ENCODE measurements at places on chromosomes 13 and 19. TPM values are rescaled to one million over a fixed set of nuclear protein-coding genes. Genes with fewer than 3 reads are reported as not detected.

DNA sequence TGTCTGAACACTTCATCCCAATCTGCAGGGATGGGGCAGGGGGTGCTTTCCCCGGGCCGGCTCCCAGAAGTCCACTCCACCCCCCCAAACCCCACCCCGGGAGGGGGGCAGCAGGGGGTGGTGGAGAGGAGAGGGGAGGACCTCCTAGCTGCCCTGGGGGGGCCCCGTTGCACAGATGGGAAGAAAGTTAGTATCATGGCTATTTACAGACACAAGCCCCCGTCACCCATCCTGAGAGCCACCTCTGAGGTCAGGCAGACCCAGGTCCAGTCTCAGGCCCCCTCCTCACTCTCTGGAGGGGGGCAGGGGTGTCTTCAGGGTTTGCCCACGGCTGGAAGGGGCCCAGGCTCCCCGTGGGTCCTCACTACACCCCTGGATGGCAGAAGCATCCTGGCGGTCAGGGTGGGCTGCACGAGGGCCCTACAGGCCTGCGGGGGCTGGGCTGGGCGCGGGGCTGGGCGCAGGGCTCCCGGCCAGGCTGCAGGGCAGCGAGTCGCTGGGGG lies 5.8 kb upstream of the REXO1 start:
- no peak for DNase-seq

GRCh38 chr19:48190288-48190884 lies 19.9 kb downstream of the ZSWIM9 start:
- no peak for DNase-seq

- no peak for DNase-seq
Observed at GRCh38 chr13:93286047-93286446, 59.4 kb downstream of the GPC6 start.

DNA sequence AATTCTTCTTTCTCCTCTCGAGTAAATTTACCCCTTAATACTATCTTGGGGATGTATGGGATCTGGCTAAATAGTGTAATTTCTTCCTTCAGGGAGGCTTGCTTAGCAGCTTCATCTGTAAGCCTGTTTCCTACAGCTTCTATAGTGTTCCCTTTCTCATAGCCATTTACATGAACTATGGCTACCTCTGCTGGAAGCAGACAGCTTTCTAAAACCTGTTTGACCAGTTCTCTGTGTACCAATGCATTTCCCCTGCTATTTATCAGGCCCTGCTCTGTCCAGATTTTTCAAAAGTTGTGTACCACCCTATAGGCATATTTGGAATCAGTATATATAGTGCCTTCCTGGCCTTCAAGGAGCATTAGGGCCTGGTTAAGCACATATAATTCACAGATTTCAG lies 113.6 kb upstream of the PCDH9 start:
- DNase-seq, result no peak

- DNase-seq, result no peak
Observed at GRCh38 chr19:33670398-33670797, 48.6 kb downstream of the CHST8 start.

ZNF433 gene
- total RNA-seq, result 4.3 TPM

ZBTB7A gene
- total RNA-seq, result 29.9 TPM
